ENCODE measurements at places on chromosomes 16 and 17. TPM values are rescaled to one million over a fixed set of nuclear protein-coding genes. Genes with fewer than 3 reads are reported as not detected.

KRT37 gene
- not detected for polyA plus RNA-seq

DNA sequence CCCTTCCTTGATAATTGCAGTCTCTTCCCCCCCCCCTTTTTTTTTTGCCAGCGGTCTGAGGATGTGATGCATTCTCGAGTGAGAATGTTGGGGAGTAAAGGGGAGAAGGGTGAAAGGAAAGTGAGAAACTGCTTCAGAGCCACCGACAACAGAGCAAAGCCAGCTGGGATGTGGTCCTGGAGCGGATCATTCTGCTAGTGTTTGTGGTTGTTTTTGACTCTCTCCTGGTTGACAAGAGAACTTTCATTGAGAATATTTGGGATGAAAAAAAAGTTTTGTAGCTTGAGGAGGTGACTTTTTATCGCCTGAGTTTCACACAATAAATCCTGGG is 1.3 kb downstream of the NF1 start:
- DNase-seq: no peak

DNA sequence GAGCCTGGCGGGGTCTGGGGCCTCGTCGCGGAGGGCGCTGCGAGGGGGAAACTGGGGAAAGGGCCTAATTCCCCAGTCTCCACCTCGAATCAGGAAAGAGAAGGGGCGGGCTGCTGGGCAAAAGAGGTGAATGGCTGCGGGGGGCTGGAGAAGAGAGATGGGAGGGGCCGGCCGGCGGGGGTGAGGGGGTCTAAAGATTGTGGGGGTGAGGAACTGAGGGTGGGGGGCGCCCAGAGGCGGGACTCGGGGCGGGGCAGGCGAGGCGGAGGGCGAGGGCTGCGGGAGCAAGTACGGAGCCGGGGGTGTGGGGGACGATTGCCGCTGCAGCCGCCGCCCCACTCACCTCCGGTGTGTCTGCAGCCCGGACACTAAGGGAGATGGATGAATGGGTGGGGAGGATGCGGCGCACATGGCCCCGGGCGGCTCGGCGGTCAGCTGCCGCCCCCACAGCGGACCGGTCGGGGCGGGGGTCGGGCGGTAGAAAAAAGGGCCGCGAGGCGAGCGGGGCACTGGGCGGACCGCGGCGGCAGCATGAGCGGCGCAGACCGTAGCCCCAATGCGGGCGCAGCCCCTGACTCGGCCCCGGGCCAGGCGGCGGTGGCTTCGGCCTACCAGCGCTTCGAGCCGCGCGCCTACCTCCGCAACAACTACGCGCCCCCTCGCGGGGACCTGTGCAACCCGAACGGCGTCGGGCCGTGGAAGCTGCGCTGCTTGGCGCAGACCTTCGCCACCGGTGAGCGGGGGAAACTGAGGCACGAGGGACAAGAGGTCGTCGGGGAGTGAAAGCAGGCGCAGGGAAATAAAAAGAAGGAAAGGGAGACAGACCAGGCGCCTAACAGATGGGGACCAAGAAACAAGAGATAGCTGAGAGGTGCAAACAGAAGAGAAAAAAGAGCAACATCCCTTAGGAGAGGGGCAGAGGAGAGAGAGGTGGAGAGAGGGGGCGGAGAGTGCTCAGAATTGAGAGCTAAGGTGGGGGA is at the start of gene PNMT:
Gene PNMT, plus strand, starts transcription at position 509 of the 980 bp plus-strand sequence. Its CDS starts 23 bp downstream, at position 532.
- DNase-seq: no peak

CBFA2T3 gene
- 7.2 TPM for polyA plus RNA-seq

DNA sequence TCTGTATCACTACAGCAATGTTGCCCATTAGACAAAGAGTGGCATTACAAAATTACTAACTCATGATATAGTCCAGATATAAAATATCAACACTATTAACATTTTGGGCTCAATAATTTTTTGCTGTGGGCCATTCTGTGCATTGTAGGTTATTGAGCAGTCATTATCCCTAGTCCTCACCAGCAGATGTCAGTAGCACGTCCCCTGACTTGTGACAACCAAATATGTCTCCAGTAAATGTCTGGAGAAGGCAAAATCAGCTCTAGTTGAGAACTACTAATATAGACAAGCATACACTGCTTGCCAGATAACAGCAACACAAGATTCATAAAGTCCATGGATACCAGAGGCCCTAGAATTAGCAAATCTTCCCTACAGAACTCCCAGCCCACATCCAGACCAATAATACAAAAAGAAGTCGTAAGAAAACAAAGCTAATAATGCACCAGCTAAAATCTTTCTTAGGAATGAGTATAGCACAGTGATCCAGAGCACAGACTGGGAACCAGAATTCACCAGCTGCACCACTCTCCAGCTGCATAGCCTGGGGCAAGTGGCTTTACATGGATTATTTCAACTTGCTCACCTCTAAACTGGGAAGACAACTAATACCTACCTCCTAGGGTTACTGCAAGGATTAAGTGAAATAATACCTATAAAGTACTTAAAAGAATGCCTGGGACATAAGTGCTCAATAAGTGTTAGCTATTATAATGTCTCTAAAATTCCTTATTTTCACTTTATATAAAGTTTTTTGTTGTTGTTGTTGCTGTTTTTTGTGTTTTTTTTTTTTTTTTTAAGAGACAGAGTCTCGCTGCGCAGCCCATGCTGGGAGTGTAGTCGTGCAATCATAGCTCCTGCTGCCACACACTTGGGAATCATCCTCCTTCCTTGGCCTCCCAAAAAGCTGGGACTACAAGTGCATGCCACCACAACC is 23.7 kb downstream of the HELZ start:
- DNase-seq: no peak

MRM1 gene
- polyA plus RNA-seq: 5.4 TPM

- peak; percentile 4 for DNase-seq
Measured at GRCh38 chr16:27433636-27434035, 31.7 kb downstream of the IL21R start.

DNA sequence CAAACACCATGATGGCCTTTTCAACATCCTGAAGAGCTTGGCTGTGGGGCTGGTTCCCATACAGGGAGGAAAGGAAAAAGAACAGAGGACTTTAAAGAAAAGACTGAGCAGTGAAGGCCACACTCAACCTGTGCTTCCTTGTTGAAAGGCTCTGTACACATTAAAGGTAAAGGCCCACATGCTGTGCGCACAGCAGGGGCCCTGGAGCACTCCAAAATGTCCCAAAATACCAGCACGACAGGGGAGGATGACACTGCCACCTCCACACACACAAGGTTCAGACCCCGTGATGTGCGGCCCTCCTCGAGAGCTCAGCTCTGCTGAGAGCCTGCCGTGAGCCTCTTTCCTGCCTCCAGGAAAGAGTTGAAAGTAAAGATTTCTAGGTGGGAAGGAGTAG is 36.5 kb downstream of the FANCA start:
- DNase-seq: no peak

HSD17B2 gene
- 27.3 TPM for polyA plus RNA-seq

BAIAP3 gene
- 1.8 TPM for polyA plus RNA-seq

- no peak for DNase-seq
Measured at GRCh38 chr16:56691885-56692284, 9.6 kb downstream of the MT1X start.

CNGB1 gene
- polyA plus RNA-seq: 0.70 TPM

GRCh38 chr17:74736513-74737298 is at the start of gene RAB37:
RAB37 (plus strand) TSS chr17:74737256; CDS start chr17:74737273, 17 bp downstream.
- no peak for DNase-seq

- DNase-seq: no peak
Measured at GRCh38 chr17:38560503-38561318, 45.0 kb downstream of the SRCIN1 start.

DNA sequence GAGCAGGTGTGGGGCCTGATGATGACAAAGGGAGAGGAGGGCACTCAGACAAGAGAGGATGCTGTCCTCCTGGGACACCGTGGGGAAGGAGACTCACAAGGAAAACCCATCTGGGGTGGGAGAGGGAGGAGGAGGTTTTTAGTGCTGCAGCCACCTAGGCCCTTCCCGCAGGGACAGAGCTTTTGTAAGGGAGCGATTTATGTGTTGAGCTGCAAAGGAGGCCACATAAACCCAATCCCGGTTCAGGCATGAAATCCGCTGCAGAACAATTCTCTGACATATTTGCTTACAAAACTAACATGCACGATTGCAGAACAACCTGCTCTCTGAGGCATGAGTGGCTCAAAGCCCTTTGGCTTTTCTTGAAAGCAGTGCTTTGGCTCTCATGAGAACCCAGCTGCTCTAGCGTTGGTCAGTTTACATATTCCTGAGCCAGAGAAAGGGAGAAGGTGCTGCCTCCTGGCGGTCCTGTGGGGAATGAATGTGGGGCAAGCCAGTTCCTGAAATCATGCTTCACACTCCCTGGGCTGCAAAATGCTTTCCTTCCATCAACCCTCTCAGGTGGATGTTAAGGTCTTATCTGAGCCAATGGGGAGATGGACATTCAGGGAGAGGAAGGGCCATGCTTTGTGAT is 122.4 kb upstream of the NLRP1 start:
- no peak for DNase-seq

GRCh38 chr16:52265446-52265861 is 281.5 kb downstream of the TOX3 start:
- no peak for DNase-seq

DNA sequence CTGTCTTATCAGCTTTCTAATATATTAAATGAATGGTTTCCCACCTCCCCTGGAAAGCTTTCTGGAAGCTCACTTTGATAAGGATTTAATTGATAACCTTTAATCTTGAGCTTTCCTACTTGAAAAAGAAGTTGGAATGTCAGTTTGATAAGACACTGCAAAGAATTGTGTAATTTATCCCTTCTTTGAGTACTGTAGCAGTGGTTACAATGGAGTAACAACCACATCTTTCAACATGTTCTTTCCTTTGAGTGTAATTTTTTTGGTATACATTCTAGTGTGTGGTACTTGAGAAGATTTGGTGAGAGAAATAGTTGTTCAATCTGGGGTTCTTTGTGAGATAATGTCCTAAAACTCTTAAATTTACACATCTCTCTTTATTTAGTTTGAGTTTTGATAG is 43.4 kb downstream of the CPD start:
- DNase-seq: no peak

CFAP97D1 gene
- polyA plus RNA-seq: not detected

CHD9NB gene
- polyA plus RNA-seq: 6.6 TPM

GRCh38 chr17:72394531-72394930 is 273.7 kb downstream of the SOX9 start:
- no peak for DNase-seq

AGRP gene
- not detected for polyA plus RNA-seq

OTOP3 gene
- polyA plus RNA-seq: 1.8 TPM

PABPN1L gene
- not detected for polyA plus RNA-seq

SLC13A2 gene
- 8.4 TPM for polyA plus RNA-seq

FOXF1 gene
- 2.5 TPM for polyA plus RNA-seq

GRCh38 chr17:58829172-58829637 is 73.6 kb downstream of the PPM1E start:
- no peak for DNase-seq

DNA sequence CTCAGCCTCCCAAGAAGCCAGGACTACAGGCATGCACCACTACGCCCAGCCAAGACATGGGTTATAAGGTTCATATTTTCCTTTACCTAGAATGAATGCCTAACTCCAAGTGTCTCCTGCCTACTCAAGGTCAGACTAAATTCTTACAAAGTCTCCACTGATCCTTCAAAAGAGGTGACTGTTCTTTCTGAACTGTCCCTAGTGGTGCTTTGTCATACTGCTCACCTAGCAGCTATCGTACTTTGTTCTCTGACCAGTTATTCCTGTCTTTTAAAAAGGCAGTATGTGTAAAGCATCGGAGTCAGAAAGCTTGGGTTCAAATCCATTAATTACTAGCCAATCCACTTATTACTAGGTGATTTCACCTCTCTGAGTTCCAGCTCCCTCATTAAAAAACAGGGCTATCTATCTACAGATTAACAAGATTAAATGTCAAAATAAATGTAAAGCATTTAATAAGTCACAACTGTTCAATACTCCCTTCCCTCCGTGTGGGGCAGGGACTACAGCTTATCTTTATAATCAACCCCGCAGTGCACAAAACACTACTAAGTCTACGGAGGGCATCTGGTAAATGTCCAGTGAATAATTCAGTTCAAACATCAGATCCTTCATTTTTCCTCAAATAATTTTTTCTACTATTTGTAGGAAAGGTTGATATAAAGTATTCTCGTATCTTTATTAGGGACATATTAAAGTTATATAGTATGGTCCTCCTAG is 20.0 kb upstream of the ITGA2B start:
- no peak for DNase-seq
